ENCODE measurements at places on chromosomes 16 and 17.

- no peak for DNase-seq
Measured at GRCh38 chr16:46427340-46428107, 193.7 kb downstream of the SHCBP1 start.

DNA sequence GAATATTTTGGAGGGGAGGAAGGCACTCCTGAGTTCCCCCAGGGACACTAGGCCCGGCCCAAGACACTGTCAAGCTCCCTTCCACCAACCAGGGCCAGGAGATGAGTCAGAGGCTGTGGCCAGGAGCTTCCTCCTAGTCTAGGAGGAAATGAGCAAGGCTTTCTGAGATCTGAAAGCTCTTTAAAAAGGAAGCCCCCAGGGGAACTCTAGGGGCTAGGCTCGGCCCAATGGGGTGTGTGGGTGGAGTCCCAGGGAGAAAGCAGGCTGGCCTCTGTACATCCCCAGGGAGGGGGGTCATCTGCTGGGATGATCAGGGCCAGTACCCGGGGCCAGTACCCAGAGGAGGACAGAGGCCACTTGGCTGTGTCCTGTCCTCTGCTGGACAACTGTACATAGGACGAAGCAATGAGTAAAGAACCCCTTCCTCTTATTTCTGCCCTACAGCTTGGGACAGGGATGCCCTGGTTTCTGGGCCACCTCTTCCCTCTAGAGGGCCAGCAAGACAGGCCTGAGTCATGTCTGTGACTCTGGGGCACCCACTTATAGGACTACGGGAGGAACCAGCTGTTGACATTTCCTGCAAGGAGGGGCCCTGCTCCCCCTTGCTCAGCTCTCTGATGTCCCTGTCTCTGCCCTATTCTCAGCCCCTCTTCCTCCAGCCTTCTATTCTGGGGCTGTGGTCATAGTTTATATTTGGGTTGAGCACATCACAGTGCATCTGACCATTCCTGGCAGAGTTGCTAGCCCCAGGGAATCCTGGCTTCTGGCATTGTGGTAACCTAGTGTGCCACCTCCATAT, 2.7 kb downstream of the FHOD1 start:
- DNase-seq, result peak; percentile 95

- DNase-seq, result no peak
Measured at GRCh38 chr17:32907583-32907982, 20.4 kb upstream of the TMEM98 start.

GRCh38 chr16:13553453-13553985, 366.4 kb upstream of the ERCC4 start:
- DNase-seq, result no peak

DNA sequence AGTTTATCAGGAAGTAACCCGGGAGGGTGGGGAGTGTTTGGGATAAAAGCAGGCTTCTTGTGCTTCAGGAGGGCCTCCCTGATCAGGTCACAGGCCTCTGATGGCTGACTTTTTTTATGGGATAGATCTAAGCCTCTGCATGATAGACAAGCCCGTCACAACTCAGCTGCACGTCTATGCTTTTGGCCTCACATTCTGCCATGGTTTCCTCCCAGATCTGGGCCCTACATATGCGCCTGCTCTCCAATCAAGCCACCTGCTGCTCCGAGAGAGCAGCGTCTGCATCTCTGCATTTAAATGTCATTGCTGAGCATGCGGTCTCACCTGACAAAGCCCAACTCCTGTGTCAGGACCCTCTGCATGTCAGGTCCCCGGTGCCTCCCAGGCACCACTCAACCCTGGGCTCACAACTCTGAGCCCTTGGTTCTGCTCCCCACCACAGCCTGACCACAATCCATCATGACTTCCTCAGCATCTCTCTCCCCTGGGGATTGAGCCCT, 45.3 kb upstream of the SREBF1 start:
- DNase-seq, result no peak

DNA sequence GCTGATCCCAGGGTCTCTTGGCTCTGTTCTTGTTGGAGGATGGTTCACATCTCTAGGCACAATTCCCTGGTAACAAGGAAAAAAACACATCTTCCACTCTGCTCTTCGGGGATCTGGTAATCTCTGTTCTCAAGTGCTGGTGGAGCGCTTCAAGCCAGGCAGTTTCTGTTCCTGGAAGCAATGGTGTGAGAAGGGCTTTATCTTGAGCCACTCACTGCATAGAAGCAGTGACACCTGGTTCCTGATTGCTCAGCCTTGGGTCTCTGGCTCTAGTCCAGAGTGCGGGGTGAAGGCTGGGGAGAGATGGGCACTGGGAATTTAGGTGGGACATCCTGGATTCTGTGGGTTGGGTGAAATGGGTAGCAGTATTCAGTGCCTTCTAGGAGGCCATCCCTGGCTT, 14.1 kb downstream of the AKAP1 start:
- DNase-seq, result no peak

Measured in stromal cell of bone marrow (primary cell).